ENCODE measurements at places on chromosomes 2 and 18.

GRCh38 chr2:190098851-190099250, 36.3 kb upstream of the MSTN start:
- DNase-seq: no peak

- DNase-seq: no peak
These were observed 217.9 kb downstream of the NAPG start for GRCh38 chr18:10743766-10744165.

GRCh38 chr18:395456-396250, 104.8 kb downstream of the COLEC12 start:
- no peak for DNase-seq

DNA sequence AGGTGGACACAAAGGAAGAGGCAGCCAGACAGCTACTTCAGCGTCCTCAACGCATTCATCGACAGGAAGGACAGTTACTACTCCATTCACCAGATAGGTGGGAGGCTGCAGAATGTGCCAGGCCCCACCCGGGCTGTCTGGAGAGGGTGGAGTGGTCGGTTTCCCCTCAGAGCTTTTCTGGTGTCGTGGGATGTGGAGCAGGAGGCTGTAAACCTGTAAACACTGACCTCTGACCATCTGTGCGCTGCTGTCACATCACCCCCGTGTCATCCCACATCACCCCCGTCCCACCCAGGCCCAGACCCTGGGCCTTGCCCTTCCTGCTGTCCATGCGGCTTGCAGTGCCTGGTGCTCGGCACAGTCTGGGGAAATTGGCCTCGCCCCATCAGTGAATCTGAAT, 17.1 kb downstream of the ATG4B start:
- no peak for DNase-seq

DNA sequence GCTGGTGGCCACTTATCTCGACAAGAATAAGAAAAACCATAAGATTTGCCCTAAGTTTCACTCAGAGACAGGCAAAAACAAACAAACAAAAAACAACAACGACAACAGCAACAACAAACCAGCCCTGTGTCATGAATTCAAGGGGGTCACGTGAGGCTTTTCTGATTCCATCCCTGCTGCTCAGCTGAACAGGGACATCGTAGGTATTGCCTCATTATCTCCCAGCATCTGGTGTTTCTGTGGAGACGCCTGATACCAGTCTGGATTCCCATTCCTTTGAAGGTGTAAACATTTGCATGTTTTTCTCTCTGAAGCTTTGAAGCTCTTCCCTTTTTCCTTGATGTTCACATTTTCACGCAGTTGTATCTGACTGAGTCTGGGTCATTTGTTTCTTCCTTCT, 117.4 kb downstream of the KCNF1 start:
- DNase-seq: no peak

DNA sequence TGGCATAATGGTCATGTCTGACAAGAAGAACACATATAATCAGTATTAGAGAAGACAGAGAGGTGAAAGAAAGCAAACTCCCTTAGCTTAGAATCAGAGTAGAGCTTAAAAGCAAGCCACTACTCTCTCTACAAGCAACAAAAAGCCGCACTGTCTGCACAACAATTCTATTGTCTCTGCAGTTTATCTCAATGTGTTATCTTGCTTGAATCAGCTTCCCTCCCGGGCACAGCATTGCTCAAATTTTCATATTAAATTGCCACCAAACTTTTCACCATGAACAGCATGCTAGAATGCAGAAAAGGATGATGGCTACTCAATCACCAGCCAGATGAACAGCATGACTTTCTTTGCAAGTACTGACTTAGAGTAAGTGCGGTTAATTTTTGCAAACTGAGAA, 356.0 kb upstream of the KYNU start:
- no peak for DNase-seq

GRCh38 chr2:134027980-134028379, 225.9 kb upstream of the MGAT5 start:
- no peak for DNase-seq

Measured in type B pancreatic cell (in vitro differentiated cells).